Cardiac fibroblast (primary cell): ENCODE measurements at places on chromosomes 11 and 22.

- no peak for DNase-seq
These were observed 364.9 kb downstream of the BRD1 start for GRCh38 chr22:49462795-49463194.

DNA sequence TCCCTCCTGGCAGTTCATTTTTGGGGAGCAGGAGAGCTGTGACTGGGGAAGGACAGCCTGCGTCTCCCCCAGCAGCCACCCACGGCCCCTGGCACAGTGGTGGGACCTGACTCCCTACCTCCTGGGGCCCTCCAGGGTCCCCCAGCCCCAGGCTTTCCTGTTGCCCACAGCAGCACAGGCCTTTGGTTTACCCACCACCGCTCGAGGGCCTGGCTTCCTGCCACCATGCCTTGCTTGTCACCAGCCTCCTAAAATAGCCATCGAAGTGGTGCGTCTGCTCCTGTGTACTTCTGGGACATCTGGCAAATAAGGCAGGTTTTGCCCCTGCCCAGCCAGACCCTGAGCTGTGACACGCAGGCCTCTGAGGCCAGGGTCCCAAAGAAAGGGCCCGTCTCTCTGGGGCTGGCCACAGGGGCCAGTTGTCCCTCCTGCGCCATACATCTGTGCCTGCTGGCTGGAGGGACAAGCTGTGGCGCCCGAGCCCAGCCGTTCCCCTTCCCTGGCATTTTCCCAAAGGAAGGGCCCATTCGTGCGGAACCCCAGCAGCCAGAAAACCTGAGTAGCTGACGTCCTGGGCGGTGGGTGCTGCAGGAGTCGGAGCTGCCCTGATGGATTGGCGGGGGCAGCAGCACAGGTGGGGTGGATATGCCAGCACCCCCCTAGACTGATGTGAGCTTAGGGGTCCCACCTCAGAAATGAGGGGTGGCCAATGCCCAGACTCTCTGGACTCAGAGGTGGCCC, 14.6 kb downstream of the PHLDA2 start:
- no peak for DNase-seq

DNA sequence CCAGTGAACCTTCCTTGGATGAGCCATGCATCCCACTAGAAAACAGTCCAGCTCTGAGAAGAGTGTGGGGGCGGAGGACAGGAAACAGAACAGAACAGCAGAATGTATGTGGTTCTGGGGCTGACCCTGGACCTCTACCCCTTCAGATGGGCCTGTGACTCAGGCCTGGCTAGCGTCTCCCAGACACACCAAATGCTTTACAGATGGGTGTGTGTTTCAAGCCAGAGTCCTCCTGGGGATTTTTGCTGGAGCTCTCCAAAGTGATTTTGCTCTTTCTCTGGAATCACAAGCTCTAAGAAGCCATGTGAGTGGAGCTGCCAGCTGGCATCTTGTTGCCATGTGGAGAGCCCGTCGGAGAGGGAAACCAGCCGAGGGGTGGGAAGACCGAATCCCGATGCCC, 13.2 kb upstream of the C1QTNF4 start:
- DNase-seq: peak; percentile 94

DNA sequence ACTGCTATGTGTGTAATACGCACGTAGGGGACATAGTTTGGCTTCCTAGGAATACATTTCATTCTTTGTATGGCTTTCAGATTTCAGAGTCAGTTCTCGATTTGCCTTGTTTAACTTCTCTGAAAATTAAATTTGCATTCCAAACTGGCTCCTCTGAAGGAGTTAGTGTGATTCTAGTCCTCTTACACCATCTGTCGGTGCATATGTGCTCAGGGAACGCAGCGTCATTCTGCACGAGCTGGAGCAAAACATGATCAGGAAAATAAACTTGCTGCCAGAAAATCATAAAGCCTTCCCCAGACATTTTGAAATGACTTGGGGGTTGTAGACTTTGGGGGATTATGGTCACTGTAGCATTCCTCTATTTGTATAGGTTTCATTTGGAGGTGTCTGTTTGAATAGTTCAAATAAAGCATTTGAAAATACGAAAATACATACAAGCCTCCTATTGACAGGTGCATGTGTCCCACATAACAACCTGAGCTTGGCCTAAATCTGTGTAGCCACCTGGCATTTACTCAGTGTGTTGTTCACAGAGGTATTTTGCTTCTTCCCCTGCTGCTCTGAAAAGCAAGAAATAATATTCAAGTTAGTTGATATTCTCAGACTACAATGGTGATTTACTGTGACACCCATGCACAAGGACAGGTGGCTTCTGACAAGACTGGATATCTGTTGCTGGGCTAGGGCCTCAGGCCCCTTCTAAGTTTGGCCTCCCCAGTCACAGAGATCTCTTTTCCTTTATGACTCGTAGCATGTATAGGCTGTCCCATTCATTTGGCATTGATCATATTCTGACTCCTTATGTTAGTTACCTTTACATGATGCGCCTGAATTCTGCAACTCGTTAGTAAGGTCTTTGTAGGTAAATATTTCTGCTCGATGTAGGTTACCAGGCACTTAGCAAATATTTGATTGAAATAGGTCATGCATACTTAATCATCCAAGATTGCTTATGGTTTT, 81.6 kb upstream of the SORL1-AS1 start:
- DNase-seq: peak; percentile 19

GRCh38 chr11:74255741-74256375, 55.6 kb downstream of the P4HA3 start:
- peak; percentile 76 for DNase-seq

GRCh38 chr22:36986242-36986821, 32.9 kb downstream of the TST start:
- no peak for DNase-seq
